ENCODE measurements at places on chromosomes 13 and 19.

- peak; percentile 92 for DNase-seq
These were observed 7.3 kb downstream of the POLR2E start for GRCh38 chr19:1087813-1088415.

GRCh38 chr19:5867201-5868136 lies 2.9 kb downstream of the FUT5 start:
- DNase-seq = no peak

DNA sequence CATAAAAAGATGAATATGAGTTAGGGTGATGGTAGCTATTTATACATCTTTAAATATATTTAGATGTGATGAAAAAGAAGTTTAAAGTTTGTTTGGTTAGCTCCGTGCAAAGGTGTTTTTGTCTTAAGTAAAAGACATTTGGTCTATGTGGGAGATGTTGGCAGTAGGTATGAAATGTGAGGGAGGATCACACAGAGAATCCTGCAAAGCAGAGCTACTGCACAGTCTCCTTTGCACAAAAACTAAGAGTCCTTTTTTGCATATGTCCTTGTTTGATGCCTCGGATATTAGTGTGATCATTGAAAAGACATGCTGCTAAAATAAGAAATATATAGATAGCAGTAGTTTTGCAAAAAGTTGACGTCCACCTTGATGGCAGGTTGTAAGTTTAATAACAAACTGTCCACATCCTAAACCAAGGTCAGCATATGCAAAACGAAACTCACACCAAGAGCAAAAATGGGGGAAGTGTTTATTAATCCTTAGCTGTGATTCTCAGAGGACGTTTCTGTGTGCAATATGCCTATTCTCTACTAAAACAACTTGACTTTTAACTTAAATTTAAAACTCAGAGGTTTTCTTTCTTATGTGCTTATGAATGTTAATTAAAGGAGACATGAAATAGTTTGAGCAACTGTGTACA lies 870.1 kb downstream of the PCDH9 start:
- DNase-seq = no peak

DNA sequence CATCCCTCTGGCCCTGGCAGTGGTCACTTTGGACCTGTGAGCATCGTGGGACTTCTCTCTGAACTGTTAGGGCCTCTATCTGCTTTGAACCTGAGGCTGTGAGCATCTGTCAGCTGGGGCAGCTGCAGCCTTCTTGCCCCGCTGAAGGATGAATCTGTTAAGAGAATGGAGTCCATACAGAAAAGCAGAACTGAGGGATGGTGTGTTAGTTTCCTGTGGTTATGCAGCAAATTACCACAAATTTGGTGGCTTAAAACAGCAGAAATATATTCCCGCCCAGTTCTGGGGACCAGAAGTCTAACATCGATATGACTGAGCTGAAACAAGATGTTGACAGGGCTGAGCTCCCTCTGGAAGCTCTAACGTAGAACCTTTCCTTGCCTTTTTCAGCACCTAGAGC lies 1.6 kb upstream of the ZNF497 start:
- peak; percentile 72 for DNase-seq

- DNase-seq = peak; percentile 55
These were observed 32.4 kb downstream of the GPR42 start for GRCh38 chr19:35403116-35403760.

DNA sequence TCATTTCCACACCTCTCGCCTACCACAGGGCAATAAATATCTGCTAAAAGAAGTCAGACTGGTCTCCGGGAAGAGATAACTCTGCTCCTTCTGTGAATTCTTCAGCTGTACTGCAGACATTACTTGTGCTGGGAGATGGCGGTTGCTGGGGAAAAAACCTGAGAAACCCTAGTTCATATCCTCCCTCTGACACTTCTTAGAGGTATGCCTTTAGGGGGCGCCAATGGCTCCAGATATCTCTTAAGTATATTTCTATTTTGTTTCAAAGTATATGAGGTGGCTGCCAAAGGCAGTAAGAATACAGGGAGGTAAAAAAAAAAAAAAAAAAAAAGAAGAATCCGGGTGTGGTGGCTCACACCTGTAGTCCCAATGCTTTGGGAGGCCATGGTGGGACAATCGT lies 175.2 kb downstream of the PAN3 start:
- no peak for DNase-seq

DNA sequence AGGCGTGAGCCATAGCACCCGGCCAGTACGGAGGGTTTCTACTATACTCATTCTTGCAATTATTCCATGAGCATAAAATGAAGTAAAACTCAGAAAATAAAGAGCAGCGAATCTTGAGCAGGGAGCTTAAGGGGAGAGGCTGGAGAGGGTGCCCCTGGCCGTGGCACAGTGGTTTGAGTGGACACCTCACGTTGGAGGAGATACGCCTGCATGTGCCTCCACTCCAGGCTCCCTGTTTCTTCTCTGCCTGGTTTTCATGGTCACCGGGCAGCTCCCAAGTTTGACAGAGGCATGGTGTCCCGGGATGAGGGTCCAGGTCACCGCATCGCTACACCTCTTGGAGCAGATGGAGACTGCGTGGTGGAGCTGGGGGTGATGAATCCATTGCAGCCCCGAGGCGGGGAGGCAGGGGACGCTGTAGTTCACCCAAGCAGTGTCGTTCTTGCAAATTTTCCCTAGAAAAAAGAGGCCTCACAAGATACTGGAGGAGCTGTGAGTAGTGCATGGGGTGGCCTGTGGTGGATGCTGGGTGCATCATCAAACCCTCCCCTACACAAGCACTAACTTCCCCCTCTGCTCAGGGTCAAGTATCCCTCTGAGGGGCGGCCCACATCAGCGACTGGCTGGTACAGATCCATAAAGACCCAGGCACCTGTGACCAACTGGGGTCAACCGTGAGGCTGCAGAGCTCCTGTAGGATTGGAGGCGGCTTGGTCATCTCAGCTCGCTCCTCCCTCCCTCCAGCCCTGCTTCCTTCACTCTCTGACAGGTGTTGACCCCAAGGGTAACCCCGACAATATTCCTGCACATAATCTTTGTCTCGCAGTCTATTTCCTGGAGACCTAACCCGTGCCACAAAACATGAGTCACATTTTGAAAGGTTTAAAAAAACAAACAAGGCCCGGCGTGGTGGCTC lies 3.6 kb upstream of the MIER2 start:
- DNase-seq = no peak

DNA sequence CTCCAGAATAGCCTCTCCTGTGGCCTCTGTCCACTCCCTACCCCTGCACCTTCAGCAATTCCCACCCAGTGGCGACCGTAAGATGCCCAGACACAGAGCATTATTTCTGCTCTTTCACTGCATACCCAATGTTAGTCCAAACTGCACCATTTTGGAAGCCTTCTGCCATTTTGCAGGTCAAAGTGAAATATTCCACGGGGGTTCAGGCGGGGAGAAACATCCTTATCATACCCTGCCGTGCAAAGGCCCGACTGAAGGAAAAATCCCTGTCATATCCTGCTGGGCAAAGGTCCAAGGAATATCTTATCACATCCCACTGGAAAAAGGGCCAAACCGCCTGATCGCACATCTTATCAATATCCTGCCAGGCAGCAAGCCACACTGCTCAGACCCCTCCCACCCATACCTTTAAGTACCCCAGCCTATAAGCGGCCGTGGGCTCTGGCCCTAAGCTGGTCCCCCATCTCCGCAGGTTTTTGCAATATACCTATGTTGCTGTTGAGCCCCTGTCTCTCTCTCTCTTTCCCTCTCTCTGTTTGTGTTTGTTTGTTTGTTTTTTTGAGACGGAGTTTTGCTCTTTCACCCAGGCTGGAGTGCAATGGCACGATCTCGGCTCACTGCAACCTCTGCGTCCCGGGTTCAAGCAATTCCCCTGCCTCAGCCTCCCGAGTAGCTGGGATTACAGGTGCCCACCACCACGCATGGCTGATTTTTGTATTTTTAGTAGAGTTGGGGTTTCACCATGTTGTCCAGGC lies 18.2 kb downstream of the CLEC11A start:
- DNase-seq = no peak

- no peak for DNase-seq
These were observed 30.1 kb downstream of the OPA3 start for GRCh38 chr19:45554481-45554880.

- DNase-seq = no peak
These were observed at the start of gene ARRDC2 for GRCh38 chr19:18007917-18008673. TSS of gene ARRDC2 (plus strand) at chr19:18008170. CDS start at chr19:18008311, 141 bp downstream.

GRCh38 chr13:40779796-40780285 lies 8.9 kb upstream of the MRPS31 start:
- DNase-seq = no peak

DNA sequence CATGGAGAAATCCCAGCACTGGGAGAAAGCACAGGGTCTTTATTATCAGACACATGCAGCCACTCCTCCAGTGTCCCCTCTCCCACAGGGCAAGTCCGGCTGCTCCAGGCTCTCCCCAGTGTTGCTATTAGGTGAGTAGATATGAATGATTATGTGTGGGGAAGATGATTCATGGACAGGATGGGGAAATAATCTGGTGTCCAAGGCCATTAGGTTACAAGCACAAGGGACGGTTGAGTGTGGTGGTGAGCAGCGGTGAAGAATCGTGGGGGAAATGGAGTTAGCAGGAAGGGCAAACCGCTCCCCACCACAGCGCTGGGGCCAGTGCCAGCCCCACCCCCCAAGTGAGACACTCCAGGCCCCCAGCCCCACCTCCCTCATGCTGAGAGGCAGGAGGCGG lies 19.0 kb downstream of the CD177 start:
- no peak for DNase-seq

DNA sequence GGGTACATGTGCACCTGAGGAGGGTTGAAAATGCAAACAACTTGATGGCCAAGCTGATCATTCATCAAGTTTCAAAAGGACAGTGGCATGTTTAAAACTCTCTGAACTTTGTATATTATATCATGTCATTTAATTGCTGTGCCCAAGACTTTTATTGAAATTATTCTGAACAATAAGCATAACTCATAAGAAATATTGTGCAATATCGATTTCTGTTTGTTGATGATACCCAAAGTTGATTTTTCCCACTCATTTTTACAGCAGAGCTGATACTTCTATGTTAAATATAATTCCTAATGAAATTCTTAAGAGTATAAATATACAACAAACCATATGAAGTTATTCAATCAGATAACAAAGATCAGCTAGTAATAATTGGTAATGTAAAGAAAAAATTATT lies 49.1 kb downstream of the PCDH17 start:
- DNase-seq = no peak

DNA sequence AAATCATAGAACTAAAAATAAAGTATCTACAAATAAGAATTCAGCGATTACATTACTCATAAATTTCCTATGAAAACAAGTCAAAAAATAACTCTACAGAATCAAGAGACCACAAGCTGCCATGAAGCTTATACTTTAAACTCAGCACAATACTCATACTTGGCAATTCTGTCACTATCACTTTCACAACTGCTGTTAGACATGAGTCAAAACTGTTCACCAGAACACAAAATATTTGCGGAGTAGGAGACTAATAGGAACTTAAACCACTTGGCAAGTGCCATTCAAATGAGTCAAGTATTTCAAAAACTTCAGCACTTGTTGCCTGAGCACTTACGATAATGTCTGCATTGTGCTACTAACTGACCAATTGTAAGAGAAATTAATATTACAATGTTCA lies 387.8 kb upstream of the GPC6 start:
- DNase-seq = no peak

GRCh38 chr19:3284759-3285646 lies 60.5 kb downstream of the CELF5 start:
- DNase-seq = no peak

DNA sequence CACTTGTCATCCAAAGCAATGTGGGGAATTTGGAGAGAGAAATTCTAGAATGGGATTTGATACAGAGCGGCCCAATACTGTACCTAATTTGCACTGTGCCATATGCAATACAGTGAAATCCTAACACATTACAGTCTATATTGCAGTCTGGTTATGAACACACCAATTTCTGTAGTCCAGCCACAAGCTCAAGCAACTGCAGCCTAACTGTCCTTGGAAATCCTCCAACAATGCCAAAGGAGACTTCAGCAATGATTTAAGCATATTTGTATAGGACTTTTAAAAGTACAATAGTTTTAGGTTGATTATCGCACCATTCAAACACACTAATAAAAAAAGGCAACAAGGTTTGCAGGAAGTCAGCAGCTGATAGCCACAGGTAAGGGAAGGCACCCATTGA lies 17.3 kb downstream of the DIAPH3 start:
- DNase-seq = no peak

DNA sequence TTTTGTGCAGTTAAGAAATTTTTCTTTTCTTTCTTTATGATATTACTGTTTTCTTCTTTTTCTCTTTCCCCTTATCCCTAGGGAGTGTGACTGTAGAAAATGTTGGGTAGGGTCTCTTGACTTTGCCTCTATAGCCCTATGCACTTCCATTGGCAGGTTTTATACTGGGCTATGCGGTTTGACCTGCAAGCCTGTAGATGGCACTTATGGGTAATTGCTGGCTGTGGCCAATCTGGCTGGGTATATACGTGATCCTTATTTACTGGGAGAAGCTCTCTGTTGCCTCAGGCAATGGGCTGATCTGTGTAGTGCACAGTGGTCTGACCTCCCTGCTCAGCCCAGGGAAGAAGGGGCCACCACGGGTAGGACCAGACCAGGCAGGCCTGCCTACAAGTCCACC lies 78.8 kb downstream of the RAP2A start:
- DNase-seq = no peak

- DNase-seq = no peak
These were observed 18.3 kb downstream of the SIAH3 start for GRCh38 chr13:45833242-45833641.

GRCh38 chr13:32310134-32310706 lies 4.9 kb downstream of the ZAR1L start:
- peak; percentile 68 for DNase-seq

- no peak for DNase-seq
These were observed 69.8 kb upstream of the SCEL start for GRCh38 chr13:77465603-77466195.

DNA sequence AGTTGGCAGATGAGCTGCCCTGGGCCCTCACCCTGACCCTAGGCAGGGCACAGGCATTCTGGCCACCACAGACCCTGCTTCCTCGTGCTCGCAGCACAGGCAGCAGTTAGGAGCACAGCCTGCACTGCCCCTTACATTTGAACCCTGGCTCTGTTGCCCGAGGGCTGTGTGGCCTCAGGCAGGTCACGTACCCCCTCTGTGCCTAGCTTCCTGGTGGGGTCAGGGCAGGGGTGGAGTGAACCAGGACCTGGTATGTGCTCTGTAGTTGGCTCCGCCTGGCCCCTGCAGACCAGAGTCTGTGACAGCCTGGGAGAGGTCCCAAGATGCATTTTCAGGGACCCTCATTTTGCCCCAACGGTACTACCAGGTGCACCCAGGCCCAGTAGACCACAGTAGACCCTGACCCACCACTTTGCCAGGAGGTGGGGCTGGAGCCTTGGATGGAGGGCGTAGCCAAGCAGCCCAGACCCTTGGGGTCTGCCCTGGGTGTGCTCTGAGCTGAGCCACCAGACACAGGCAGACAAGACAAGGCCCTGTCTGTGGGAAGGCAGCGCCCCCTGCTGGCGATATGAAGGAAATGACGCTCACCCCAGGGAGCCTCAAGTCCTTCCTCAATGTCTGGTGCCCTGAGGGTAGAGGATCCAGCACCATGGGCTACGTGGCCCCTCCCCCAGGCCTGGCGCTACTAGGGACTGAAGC lies 9.1 kb downstream of the LYL1 start:
- DNase-seq = peak; percentile 47

- no peak for DNase-seq
These were observed 293.2 kb downstream of the ENOX1 start for GRCh38 chr13:43493496-43494000.

- DNase-seq = no peak
These were observed 7.1 kb downstream of the KCNN4 start for GRCh38 chr19:43773725-43774102.

- DNase-seq = no peak
These were observed 103.9 kb downstream of the HS6ST3 start for GRCh38 chr13:96193728-96194310.
